ENCODE measurements at places on chromosomes 3 and 15.

DNA sequence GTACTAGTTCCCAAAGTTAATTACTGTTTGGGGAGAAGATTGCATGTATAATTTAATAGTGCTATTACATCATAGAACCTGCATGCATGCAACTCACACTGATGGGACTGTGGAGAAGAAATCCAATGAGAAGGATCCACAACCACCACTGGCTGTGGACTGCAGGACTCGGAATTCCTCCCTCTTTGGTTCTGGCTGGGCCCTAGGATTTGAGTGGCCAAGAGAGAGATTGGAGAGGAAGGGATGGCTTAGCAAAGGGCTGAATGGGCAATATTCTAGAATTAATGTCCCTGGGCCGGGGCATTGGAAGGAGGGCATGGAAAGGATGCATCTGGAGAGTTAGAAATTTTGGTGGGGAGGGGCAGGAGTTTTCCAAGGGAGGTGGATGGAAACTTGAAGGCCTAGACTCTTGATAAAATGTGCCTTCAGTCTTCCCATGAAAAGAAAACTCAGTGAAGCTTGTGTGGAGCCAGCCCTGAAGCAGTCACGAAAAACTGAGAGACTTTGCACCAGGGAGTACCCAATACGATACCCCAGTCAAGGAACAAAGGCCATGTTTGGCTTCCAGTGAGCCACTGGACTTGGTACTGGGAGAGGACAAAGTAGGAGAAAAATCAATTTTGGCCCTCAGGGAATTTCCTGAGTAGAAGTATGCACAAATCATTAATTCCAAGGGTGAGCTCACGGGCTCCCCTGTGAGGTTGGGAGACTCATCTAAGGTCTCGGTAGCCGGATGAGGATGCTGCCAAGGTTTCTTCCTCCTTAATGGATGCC, 31.4 kb upstream of the TPM1 start:
- no peak for DNase-seq

DNA sequence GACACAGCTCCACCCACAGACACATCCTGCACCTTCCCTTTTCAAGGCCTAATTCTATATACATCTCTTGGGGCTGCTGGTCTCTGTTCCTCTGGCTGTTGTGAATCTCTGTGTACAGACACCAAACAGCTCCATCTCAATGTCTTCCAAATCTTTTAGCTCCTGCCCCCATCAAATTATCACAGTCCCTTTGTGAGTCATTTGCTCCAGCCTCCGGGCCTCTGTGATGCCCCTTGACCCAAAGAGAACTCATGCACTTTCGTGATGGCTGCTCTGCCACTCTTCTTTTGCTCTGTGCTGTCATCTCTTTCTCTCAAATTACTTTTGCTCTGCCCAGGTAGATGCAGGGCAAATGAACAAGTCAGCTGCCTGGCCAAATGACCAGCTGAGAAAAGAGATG, 369.0 kb upstream of the CDIN1 start:
- no peak for DNase-seq

DNA sequence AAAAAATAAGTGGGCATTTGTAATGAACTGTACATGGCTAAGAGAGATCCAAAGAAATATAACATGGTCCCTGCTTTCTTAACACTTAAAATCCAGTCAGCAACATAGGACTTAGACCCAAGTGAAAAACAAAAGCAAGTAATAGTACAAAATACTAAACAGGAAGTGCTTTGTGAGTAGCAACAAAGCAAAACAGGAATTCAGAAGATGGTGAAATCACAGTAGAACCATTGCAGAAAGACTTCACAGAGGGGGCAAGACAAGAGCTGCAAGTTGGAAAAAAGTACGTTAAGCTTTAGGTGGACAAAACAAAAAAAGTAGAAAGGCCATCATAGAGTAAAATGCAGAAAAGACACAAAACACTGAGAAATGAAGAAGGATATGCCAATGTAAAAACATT, 116.0 kb downstream of the TBC1D5 start:
- no peak for DNase-seq

GRCh38 chr3:156180077-156180476, 59.7 kb downstream of the KCNAB1 start:
- no peak for DNase-seq

DNA sequence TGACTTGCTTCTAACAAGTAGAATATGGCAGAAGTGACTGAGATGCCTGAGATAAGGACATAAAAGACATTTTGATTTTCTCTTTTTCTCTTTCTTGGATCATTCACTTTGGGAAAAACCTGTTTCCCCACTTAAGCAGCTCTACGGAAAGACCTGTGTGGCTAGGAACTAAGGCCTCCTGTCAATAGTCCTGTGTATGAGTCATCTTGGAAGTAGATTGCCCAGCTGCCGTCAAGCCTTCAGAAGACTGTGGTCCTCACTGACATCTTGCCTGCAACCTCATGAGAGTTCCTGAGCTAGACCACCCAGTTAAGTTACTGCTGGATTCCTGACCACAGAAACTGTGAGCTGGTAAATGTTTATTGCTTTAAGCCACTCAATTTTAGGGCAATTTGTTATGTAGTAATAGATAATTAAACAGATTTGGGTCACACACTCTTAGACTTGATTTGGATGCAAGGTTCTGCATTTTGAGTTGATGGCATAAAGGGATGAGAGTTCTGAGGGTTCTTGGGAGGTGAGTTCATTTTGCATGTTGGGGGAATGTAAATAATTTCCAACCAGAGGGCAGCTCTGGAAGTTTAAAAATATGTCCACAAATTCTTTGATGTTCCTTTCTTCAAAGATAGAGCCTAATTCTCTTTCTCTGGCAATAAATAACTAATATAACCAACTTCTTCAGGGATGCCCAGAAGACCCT, 229.2 kb downstream of the SQOR start:
- no peak for DNase-seq

- no peak for DNase-seq
These were observed 78.5 kb upstream of the LARS2 start for GRCh38 chr3:45309876-45310275.

DNA sequence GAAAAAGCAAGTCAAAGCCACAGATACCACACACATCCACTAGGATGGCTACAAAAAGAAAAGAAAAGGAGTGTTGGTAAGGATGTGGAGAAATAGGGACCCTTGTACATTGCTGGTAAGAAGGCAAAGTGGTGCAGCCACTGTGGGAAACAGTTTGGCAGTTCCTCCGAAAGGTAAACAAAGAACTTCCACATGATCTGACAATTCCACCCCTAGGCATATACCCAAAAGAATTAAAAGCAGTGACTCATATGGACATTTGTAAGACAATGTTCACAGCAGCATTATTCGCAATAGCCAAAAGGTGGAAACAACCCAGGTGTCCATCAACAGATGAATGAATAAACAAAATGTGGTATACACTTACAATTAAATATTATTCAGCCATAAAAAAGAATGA, 22.2 kb upstream of the GMPPB start:
- DNase-seq, result no peak

- no peak for DNase-seq
These were observed 191.3 kb downstream of the ADAMTSL3 start for GRCh38 chr15:83845230-83845629.

- DNase-seq, result no peak
These were observed 47.1 kb upstream of the MAPKBP1 start for GRCh38 chr15:41727143-41727542.

DNA sequence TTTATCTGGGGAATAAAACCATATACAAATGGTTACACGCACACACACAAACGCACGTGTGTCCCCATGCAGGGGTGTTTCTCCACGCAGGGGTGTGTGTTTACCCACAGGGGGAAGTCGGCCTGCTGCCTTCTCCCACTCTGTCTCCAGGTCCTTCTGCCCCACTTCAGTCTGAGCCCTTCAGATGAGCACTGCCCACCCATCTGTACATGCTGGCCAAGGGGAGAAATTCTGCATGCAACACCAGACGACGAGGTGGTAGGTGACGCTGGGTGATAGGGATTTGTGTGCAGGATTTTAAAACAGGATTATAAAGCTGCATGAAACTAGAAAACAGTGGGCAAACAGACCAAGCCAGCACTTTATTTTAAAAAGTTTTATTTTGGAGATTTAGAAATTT, 122.5 kb downstream of the TJP1 start:
- no peak for DNase-seq

- DNase-seq, result no peak
These were observed 425.4 kb downstream of the PLOD2 start for GRCh38 chr3:145735631-145736030.

- DNase-seq, result no peak
These were observed 83.2 kb upstream of the WNT5A start for GRCh38 chr3:55570271-55570711.

DNA sequence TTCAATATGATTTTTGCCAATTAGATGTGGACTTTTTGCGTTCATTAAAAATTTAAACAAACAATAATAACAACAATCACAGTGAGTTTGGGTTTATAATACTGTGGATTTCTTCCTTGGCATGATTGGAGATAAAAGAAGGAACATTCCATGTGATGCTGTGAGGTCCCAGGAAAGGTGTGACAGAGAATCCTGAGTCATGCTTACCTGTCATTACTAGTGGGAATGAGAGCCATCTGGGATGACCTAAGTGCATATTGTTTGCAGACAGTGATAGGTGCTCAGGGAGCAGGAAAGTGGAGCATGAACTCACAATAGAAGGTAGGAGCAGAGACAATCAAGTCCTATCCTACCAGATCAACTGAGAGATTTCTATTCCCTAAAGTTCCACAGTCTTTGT, 766.5 kb upstream of the CFAP20DC start:
- DNase-seq, result no peak

- DNase-seq, result no peak
These were observed 27.6 kb upstream of the UBE2E2 start for GRCh38 chr3:23175341-23176083.

GRCh38 chr3:24683633-24684384, 189.2 kb upstream of the THRB start:
- no peak for DNase-seq

GRCh38 chr15:69389426-69389825, 24.7 kb upstream of the KIF23 start:
- DNase-seq, result no peak

- no peak for DNase-seq
These were observed 192.4 kb upstream of the PEX5L start for GRCh38 chr3:180229113-180229512.

DNA sequence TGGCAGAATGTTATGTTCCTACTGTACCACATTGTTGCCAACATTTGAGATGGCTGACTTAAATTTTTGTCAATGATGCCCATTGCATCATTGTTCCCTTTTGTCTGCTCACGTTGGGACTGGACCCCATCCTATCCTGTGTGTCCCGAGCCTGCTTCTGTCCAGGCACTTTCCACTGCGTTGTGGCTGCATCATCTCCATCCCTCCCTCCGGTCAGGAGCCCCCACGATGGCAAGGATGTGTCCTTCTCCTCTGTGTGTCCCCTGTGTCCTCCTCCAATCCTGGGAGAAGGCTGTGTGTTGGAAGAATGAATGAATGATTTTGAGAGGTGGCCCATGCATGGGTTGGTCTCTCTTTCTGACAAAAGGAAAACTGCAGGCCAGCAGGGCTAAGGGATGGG, 19.4 kb upstream of the MRPS22 start:
- DNase-seq, result no peak

DNA sequence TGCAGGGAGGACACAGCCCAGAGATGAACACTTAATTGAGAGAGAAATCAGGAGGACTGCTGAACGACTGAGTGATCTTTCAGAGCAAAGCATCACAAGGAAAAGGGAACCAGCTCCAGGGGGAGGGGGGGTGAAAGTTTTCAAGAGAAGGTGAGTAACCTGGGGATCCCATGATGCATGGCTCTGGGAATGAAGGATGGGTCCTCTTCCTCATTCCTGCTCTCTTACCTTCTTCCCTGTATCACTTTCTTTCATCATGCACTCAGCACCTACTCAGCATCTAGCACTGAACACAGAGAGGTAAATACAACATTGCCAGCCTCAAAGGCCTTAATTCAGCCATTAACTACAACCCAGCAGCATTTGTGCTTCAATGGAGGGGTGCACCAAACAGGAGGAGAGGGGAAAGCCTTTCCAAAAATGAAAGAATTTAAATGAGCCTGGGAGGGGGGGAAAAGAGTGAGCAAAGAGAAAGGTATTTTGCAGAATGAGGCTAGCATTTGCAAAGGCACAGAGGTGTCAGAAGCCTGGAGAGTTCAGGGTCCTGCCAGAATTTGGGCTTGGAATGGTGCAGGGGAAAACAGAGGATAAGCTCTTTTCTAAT, 427.4 kb downstream of the FOXP1 start:
- no peak for DNase-seq

GRCh38 chr15:87219650-87220615, 1036.6 kb downstream of the NTRK3 start:
- no peak for DNase-seq

- no peak for DNase-seq
These were observed 716.5 kb upstream of the CFAP20DC start for GRCh38 chr3:59766200-59766872.

DNA sequence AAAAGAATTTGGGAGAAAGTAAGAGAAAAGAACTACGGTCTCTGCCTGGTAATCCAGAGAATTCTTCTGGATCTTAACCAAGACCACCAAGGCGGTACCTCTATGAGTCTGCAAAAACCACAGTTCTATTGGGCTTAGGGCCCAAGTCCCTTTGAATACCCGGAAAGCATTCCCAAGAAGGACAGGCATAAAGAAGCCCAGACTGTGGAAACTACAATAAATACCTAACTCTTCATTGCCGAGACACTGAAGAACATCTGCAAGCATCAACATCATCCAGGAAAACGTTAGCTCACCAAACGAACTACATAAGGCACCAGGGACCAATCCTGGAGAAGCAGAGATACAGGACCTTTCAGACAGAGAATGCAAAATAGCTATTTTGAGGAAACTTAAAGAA, 162.3 kb upstream of the TMC3 start:
- no peak for DNase-seq

GRCh38 chr3:15955968-15956367, 158.2 kb upstream of the ANKRD28 start:
- DNase-seq, result no peak

DNA sequence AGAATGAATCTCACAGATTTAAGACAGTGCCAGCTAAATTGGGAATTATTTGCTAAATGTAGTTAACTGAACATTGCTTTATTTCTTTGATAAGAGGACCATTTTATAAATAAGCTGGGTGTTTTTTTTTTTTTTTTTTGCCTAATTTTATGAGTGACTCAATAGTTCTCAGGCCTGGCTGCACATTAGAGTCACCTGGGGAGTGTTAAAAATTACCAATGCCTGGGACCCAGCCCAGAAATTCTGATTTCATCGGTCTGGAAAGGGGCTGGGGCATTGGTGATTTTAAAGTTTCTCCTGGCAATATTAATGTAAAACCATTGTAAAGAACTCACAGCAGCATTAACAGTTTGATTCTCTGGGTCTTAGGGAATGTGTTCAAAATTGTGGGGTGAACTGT, 51.2 kb upstream of the PHLDB2 start:
- DNase-seq, result no peak
